ENCODE measurements at places on chromosomes 4 and X.
A peak's percentile ranks its signal among the peaks of the same experiment; 100 is the strongest.

DNA sequence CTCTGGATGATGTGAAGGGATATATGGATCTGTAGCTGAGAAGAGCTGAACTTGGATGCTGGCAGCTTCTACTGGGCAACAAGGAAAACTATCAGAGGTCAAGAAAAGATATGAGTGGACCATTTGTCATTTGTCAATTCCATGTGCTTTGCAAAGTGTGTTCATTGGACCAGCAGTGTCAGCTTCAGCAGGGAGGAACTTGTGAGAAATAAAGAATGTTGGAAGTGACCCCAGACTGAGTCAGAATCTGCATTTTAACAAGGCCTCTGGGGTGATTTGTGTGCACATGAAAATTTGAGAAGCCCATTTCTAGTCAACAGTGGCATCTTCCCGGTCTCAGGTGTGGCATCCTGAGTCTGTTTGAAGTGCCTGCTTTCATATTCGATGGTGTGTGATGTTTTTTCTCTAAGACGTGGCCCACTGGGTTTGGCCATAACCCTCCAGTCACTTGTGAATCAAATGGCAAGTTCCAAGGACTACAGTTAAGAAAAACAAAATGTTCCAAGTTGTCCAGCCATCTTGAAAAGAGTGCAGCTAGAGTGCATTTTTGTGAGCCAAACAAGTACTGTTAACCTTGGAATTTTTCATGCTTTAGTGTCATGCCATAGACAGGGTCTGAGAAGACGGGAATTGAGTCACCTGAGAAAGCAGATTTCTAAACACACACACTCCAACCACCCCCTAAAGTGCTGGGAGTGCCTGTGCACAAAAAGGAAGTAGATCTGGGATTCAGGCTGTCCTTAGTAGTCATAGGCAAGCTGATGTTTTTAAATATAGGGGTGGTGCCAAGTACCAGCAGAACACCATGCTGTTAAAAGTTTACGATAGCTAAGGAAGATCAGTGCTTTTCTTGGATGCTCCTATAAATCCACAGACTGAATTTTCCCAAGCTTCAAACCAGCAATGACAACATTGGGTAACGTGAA lies 26.4 kb downstream of the GPM6B start:
- DNase-seq = peak; percentile 37

- peak; percentile 60 for DNase-seq
These were observed 6.0 kb downstream of the EREG start for GRCh38 chr4:74370912-74371311.

- DNase-seq = no peak
These were observed 80.7 kb downstream of the FHIP1A start for GRCh38 chr4:151489462-151490203.

GRCh38 chr4:118112117-118113046 lies 78.1 kb downstream of the NDST3 start:
- DNase-seq = peak; percentile 1

DNA sequence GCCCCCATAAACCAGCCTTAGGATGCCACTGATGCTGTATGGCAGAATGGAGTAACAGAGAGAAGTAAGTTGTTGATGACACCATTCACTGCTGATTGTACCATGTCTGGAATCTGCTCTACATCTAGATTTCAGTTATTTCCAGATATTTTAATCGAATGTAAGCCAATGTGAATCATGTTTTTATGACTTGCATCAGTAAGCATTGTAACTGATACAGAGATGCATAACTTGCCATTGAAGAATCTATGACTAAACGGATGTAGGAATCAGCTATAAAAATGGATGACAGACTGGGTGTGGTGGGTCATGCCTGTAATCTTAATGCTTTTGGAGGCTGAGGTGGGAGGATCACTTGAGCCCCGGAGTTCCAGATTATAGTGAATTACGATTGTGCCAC lies 161.0 kb upstream of the GATB start:
- DNase-seq = peak; percentile 19

DNA sequence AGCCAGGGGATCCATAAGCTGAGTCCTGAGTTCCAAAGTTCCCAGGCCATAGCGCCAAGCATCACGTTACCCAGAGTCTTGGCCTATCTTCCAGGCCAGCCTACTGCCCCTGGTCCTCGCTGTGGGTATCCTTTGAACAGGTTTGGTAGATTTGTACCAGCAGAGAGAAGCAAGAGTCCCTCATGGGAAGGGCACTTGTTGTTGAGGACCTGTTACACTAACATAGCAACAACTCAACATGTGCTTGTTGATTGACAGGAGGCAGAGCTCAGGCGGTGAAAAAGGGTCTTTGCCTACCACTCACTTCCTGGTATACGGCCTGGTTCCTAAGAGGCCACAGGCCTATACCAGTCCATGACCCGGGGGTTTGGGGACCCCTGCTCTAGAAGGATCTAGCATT lies 138.4 kb downstream of the RASL11B start:
- no peak for DNase-seq
